ENCODE measurements at places on chromosomes 3 and 15. TPM values are rescaled to one million over a fixed set of nuclear protein-coding genes. Genes with fewer than 3 reads are reported as not detected.

Gene SMAD6
- 0.40 TPM for total RNA-seq

Gene CISH
- 300 TPM for total RNA-seq

DNA sequence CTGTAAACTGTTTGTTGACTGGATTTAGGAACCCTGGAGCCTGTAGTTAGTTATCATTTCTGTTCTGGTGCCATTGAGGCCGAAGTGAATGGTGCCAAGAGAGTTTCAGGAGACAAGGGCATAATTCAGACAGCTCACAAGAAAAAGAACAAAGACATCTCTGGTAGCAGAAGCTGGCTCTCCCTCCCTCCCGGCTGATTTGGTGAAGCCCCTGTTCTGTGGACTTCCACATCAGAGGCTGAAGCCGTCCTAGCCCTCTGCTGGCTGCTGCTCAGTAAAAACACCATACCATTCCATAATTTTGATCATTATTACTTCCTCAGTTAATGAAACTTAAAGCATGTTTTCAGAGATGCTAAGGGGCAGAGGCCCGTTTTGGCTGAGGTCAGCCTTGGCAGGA, 381.2 kb upstream of the WNT5A start:
- H3K4me1 ChIP-seq = no peaks in the 10 kb centered on the region
- H3K4me3 ChIP-seq = no peak overlapping the region
- H3K36me3 ChIP-seq = no peaks in the 10 kb centered on the region
- H3K27me3 ChIP-seq = no peaks in the 10 kb centered on the region
- no peak for DNase-seq
- H3K27ac ChIP-seq = no peak overlapping the region

GRCh38 chr3:112640930-112641801, at the start of gene CCDC80:
Gene CCDC80, minus strand, starts transcription at chr3:112641143. Its CDS starts 1,238 bp downstream, at chr3:112639905.
- H3K27me3 ChIP-seq = peaks cover 6% of the 10 kb centered on the region
- H3K4me3 ChIP-seq = no peak within 1 kb of the TSS
- H3K27ac ChIP-seq = no peak within 1 kb of the TSS

Gene B3GNT5
- 0.71 TPM for total RNA-seq

GRCh38 chr15:84829428-84829827, 12.3 kb downstream of the ALPK3 start:
- no peaks in the 10 kb centered on the region for H3K4me1 ChIP-seq
- DNase-seq = no peak
- H3K4me3 ChIP-seq = no peak overlapping the region
- no peaks in the 10 kb centered on the region for H3K36me3 ChIP-seq
- H3K27ac ChIP-seq = no peak overlapping the region

DNA sequence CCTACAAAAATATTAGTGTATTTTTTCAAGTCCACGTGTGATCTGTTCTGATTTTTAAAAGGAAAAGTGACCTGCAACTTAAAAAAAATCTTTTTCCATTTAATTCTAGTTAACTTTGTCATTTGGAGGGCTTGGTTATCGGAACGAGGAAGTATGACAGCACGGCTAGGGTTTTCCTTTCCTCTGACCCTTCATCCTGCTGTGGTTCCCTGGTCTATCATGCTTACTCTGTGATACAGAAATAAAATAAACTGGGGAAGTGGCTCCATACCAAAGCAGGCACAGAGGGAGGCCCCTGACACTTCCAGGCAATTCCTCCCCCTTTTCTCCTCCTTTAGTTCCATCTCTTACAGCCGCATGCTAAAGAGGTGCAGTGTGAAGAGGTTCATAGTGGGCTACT, 491.3 kb downstream of the EDEM1 start:
- H3K36me3 ChIP-seq = no peaks in the 10 kb centered on the region
- H3K27ac ChIP-seq = no peak overlapping the region
- H3K4me1 ChIP-seq = no peaks in the 10 kb centered on the region
- DNase-seq = no peak
- H3K4me3 ChIP-seq = no peak overlapping the region
- no peaks in the 10 kb centered on the region for H3K27me3 ChIP-seq

DNA sequence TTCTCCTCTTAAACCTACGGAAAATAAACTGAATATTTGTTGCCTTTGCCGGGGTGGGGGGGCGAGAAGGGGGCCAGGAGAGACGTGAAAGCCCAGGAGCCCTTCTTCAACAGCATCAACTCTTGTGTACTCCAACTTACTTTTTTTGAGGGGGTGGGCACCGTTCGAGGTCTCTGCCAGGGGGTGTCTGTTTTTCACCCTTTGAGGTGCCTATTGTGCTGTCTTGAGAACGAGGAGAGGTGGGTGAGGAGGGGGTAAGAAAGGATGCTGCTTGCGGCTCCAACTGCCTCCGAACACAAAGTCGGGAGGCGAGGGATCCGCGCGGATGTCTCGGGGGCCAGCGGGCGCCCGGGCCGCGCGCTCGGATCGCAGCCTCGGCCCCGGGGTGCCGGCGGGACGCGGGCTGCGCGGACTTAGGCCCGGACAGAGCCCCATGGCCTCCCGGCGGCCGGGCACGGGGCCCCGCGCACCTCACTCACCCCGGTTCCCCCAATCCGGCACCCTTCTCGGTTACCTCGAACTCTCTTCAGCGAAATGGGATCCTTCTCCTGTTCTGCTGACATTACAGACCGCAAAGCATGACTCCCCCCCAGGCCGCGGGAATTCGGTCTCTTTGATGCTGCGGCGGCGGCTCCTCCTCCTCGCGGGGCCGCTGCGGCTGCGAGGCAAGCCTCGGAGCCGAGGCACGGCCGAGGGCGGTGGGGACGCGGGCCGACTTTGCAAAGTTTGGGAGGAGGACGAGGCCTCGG, 650 bp downstream of the PYGO1 start:
- H3K36me3 ChIP-seq = peaks cover 2% of the 10 kb centered on the region
- no peak for DNase-seq
- peaks cover 45% of the 10 kb centered on the region for H3K27me3 ChIP-seq
- no peak overlapping the region for H3K27ac ChIP-seq
- H3K4me1 ChIP-seq = peaks cover 3% of the 10 kb centered on the region

Gene CCR8
- 0.74 TPM for total RNA-seq

GRCh38 chr3:122646146-122646988, 34.3 kb upstream of the PARP14 start:
- H3K36me3 ChIP-seq = peaks cover 8% of the 10 kb centered on the region
- no peak for DNase-seq
- H3K27ac ChIP-seq = no peak overlapping the region
- peaks cover 37% of the 10 kb centered on the region for H3K4me1 ChIP-seq

GRCh38 chr3:127014536-127015281, 31.8 kb downstream of the PLXNA1 start:
- H3K27ac ChIP-seq = no peak overlapping the region
- no peaks in the 10 kb centered on the region for H3K27me3 ChIP-seq

Gene HRG
- total RNA-seq = not detected

Gene EEFSEC
- total RNA-seq = 16.6 TPM

All from activated CD4-positive, alpha-beta T cell treated with anti-CD3 and anti-CD28 coated beads, Interleukin-2, amount 10 ng/mL, durations not matched to agents 7 days and 5 days (primary cell).